Spleen (tissue), 13 donors: ENCODE measurements at places on chromosomes 4 and X.

DNA sequence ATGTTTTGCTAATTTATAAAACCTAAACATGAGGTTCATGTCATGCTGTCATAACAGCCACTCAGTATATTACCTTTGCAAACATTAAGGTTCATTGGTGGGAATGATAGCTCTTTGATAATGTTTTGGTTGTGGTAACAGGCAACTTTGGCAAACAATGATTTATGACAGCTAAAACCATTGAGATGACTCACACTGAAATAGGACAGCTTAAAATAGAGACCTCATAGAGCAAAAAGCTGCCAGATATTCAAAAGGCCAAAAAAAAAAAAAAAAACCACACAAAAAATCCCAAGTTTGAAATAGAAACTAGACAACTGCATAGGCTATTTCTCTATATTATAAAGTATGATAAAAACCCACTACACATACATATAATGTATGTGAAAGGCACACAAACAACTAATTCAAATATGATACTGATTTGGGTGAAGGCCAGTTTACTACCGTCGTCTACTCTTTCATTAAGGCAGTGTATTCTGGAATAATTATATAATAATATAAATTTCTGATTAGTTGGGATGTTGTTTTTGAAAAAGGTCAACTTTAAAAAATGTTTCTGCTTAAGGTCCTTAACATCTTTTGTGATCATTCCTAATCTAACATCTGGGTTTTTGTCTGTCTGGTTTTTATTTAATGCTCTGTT is 646.0 kb upstream of the PITX2 start:
- no peak for DNase-seq

- peak; percentile 78 for DNase-seq
These were observed at the start of gene SHROOM4 for GRCh38 chrX:50813843-50814661. TSS of gene SHROOM4 (minus strand) at chrX:50814194. CDS start at chrX:50814018, 176 bp downstream.

DNA sequence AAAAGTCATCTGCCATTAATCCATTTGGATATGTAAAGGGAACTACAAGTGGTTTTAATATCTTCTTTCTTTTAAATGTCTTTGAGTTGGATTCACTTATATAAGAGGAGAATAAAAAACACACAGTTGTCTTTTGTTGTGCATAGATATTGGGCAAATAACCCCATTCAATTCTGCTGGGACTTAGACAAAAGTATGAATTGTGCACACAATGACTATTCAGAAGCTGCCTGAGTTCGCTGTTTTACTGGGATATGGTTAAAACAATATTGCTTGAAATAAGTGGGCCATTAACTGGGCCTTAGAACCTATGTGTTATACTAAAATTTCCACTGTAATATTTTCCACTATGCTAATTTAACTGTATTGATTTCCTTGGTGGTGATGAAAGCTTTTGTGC is 71.7 kb downstream of the PCYT1B start:
- DNase-seq, result no peak

GRCh38 chr4:89164400-89164799 is 53.1 kb downstream of the TIGD2 start:
- DNase-seq, result no peak

DNA sequence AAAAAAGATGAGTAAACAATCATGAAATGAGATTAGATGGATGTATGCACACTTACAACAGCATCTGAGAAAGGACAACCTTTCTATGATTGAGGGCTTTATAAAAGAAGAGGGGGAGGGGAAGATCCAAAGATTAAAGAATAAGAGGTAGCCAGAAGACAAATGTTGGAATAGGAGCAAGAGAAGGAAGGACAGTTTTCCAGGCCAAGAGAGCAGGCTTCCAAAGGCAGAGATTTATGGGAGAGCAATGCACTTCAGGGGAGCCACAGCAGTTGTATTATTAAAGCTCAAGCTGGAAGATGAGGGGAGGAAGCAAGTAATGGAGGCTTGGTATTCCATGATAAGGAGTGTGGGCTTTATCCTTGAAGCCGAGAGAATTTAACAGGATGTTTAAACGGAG is 110.3 kb upstream of the PTPN13 start:
- no peak for DNase-seq

DNA sequence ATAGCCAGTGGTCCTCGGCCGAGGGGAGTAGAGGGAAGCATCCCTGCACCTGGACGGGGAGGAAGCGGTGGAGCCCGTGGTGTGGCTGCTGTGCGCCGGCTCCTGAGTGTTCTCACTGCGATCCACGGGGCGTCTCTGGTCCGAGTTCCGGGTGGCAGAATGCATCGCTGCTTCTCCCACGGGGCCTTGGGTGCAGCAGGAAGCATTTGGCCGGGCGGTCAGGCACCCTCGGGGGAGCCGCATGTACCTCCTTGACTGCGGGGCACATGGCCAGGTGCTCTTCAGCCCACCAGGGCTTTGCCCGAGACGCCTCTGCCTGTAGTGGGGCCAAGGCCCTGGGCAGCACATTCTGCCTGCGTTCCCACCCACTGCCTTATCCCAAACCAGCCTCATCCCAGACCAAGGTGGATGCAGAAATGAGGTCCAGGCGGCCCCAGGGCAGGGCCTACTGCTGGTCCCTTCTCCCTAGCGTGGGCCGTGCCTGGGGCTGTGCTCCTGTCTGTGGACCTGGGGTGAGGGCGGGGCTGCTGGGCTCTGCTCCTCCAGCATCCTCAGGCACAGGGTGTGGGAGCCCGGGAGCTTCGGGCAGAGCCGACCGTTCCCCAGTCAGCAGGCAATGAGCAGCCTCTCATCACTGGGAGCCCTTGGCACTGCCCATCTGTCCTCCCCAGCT is 27.5 kb downstream of the NKX1-1 start:
- peak; percentile 74 for DNase-seq

DNA sequence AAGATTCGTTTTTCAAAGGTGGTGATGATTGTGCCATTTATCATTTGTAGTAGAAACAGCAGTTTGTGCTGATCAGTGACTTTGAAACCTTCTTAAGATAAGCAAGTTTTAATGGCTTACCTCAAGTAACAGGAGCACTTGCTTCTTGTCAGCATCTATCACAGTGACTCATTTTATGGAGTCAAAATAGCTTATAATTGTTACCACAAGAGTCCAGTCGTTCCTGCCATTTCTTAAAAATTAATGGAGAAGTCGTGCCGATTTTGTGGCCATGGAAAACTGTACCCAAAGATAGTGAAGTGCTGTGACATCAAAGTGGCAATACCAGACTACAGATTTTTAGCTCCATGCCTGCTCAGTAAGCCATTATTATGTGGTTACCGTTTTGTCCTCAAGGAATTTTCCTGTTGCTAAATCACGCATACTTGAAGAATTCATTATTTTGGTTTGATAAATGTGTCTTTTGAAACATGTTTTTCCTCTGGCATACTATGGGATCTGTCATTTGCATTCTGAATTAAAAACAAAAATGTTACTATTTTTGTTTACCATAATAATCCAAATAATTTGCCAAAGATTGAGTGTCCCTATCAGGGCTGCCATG is 129.9 kb downstream of the CBR4 start:
- DNase-seq, result no peak

GRCh38 chr4:34250562-34250961 is 1993.8 kb downstream of the ARAP2 start:
- no peak for DNase-seq

- DNase-seq, result no peak
These were observed 52.6 kb downstream of the HMX1 start for GRCh38 chr4:8819019-8819418.

GRCh38 chrX:26597981-26598380 is 382.0 kb downstream of the MAGEB5 start:
- no peak for DNase-seq

- no peak for DNase-seq
These were observed 168.4 kb upstream of the GK2 start for GRCh38 chr4:79576429-79576753.

DNA sequence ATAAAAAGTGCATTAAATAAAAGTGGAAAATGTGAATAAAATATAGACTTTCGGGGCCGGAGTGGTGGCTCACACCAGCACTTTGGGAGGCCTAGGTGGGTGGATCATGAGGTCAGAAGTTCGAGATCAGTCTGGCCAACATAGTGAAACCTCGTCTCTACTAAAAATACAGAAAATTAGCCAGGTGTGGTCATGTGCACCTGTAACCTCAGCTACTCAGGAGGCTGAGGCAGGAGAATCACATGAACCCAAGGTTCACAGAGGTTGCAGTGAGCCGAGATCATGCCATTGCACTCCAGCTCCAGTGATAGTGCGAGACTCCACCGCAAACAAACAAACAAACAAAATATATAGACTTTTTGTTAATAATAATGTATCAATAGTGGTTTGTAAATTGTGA is 293.6 kb upstream of the TRAM1L1 start:
- DNase-seq, result no peak

GRCh38 chr4:128031756-128032384 is 29.2 kb upstream of the LARP1B start:
- DNase-seq, result no peak

GRCh38 chrX:153520287-153520917 is 3.0 kb downstream of the ATP2B3 start:
- DNase-seq, result no peak

DNA sequence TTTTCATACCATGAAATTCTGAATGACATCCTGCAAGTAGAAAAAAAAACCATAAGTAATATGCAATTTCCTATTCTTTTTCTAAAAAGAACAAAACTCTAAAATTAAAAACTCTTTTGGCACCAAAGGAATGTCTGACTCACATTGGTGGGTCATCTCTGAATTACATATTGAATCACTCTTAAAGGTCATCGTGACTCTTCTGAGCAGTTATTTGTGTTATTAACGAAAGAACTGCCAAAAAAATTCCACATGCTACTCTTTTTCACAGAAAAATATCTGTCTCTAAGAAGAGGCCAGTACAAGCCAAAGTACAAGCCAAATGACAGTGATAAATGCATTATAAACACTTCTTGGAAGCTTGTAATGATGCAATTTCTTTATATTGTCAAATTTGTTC is 282.2 kb downstream of the GUCY2F start:
- no peak for DNase-seq

DNA sequence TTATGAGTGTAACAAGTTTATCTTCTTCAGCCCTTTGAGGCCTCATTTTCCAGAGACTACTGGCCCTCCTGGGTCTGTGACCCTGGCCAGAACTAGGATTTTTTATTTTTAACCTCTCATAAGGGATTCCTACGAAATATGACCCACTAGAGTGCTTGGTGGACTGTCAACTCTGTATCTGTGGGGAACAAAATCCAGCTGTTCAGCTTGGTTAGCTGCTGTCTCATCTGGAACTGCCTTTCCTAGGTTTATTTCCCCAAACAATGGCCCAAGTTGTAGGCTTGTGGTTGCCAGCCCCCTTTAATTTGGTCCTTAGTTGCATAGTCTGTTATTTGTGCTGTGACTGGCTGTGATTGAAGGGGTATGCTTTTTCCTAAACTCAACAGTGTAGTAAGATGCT is 56.2 kb downstream of the NHS start:
- DNase-seq, result no peak

DNA sequence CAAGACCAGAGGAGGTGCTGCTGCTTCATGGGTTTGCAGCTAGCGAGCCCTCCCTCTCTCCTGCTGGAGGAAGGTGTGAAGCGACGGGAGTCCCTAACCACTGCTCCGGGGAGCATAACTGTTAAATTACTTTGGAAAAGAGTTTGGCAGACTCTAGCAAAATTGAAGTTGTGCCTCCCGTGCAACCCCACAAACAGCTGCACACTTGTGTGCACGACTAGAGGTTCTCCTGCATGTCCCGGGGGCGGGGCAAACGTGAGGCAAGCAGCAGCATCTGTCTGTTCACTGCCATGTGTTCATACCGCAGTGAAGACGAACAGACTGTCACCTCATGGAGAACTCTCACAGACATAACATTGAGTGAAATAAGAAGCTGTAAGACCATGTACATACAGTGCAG is 34.5 kb downstream of the TNIP2 start:
- DNase-seq, result peak; percentile 30

- DNase-seq, result no peak
These were observed at the start of gene NDNF for GRCh38 chr4:121072224-121073003. TSS of gene NDNF (minus strand) at chr4:121072535. CDS start at chr4:121045837, 26,698 bp downstream.

DNA sequence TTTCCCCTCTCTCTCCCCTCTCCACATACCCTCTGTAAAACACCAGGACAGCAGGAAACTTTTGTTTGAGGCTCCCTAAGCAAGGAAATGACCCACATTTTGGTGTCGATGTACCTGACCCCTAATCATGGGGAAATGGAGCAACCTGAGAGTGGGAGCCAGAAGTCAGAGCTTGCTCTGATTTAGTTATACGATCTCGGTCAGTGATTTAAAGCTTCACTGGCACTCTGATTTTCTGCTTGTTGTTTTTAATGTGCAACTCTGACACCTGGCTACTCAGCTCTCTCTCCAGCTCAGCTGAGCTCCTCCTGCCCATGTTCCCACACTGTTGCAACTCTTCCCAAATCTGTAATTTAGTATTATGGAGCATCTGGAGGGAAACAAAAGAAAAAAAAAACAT is 408.6 kb downstream of the ADAM29 start:
- DNase-seq, result no peak
